ENCODE measurements at places on chromosomes 2 and 18. TPM values are rescaled to one million over a fixed set of nuclear protein-coding genes. Genes with fewer than 3 reads are reported as not detected.

GALM gene
- 32.9 TPM for total RNA-seq

LBX2 gene
- total RNA-seq: 2.6 TPM

CHRNG gene
- not detected for total RNA-seq

CASP8 gene
- total RNA-seq: 8.8 TPM

ST6GAL2 gene
- 94.5 TPM for total RNA-seq

CFC1 gene
- not detected for total RNA-seq

AQP12B gene
- total RNA-seq: 0.13 TPM

SIX3 gene
- not detected for total RNA-seq

SELENOI gene
- 25.3 TPM for total RNA-seq

SCN1A gene
- total RNA-seq: not detected

ATG9A gene
- total RNA-seq: 53.1 TPM

HOXD9 gene
- total RNA-seq: 1.0 TPM

GRCh38 chr2:152171718-152172117, 3.8 kb downstream of the STAM2 start:
- DNase-seq: no peak

DNA sequence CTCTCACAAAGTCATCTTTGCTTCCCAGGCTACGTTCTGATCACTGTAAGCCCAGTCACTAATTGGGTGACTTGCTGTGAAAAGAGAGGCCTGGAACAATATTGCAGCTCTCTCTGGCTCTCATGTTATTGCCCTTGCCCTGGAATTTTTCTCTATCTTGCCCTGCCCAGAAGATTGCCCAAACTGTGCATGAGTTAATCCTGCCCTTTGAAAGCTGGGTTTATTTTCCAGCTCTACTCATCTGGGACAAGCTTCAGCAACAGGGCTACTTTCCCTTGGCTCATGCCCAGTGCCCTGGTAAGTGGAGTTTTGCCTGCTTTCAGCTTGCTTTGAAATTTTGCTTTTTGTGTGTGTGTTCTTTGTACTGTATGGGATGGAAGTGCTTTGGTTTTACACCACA, 6.9 kb upstream of the EHBP1 start:
- DNase-seq: peak; percentile 76

GRCh38 chr2:74922592-74923227, 35.7 kb upstream of the POLE4 start:
- DNase-seq: no peak

GRCh38 chr18:433960-434359, 66.5 kb downstream of the COLEC12 start:
- DNase-seq: no peak

DNA sequence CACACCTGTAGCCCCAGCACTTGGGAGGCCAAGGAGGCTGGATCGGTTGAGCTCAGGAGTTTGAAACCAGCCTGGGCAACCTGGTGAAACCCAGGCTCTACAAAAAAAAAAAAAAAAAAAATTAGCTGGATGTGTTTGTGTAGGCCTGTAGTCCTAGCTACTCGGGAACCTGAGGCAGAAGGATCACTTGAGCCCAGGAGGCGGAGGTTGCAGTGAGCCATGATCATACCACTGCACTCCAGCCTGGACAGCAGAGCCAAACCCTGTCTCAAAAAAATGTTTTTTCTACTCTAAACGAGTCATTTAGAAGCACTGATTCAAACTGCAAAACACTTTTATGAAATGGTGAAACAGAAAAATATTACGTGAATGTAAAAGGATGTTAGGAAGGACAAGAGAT, 69.1 kb upstream of the SLC39A10 start:
- DNase-seq: peak; percentile 68

GRCh38 chr18:22164337-22165048, 4.9 kb upstream of the GATA6 start:
- no peak for DNase-seq

- no peak for DNase-seq
Observed at GRCh38 chr18:64244571-64244970, 95.7 kb upstream of the LINC00305 start.

GRCh38 chr18:857986-858385, 45.9 kb upstream of the YES1 start:
- DNase-seq: no peak

DNA sequence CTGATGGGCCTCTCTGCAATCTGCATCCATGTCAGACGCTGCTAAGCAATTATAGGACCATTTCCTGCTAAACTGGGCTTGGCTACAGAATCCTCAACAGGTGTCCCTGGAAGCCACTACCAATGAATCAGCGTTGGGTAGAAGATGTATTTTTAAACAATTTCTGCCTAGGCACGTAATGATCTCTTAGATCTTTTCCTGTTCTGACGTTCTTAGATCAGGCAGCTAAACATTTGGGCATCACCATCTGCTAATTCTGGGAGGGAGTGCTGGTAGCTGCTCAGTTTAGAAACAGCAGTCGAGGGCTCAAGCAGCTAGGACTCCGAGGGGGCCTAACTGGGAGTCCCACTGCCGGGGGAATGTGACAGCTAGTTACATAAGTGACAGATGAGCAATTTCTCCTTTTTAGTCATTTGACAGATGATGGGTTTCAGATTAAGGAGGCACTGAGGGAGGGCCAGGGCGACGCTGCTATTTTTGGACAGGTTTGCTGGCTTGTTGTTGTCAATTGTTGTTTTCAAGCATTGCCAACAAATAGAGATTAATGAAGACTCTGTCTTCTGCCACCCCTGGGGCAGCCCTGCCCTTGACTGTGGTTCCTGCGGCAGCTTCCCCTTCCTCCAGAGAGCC, 92.7 kb downstream of the MRO start:
- no peak for DNase-seq

DNA sequence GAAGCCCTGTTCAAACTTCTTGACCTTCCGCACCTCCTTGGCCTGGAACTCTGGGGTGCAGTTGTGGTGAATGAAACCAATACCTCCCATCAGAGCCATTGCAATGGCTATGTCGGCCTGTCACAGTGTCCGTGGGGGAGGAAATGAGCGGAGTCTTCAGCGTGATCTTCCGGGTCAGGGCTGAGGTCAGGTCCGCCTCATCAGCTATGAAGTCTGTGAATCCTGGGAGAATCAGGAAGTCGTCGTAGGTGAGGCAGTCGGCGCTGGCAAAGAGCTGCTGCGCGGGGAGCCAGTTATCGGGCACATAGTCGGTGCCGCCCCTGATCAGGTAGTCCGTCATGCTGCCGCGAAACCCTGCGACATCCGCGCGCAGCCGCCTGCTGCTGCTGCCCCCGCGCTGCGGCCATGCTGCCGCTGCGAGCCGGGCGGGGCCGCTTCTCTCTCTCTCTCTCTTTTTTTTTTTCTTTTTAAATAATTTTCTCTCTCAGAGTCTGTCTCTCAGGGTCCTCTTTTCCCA, 154.1 kb upstream of the ZSWIM2 start:
- DNase-seq: no peak

DNA sequence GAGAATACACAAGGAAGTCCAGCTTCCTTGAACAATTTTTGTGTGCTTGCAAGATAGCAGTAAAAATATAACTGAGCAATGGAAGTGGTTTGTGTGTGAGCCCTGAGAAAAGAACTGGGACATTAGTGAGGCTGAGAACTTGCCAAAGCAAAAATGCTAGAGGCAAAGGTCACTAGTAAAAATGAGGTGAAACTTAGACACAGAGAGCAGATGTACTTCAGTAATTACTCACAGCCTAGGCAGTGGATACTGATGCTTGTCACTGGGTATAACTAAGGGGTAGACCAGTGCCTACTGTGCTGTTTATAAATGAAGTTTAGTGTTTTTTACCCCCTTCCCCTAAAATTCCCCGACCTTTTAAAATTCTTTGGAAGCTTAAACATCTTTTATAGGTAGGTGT, 450.1 kb downstream of the LPIN1 start:
- no peak for DNase-seq

- no peak for DNase-seq
Observed at GRCh38 chr18:67589325-67589724, 72.8 kb upstream of the DSEL start.

DNA sequence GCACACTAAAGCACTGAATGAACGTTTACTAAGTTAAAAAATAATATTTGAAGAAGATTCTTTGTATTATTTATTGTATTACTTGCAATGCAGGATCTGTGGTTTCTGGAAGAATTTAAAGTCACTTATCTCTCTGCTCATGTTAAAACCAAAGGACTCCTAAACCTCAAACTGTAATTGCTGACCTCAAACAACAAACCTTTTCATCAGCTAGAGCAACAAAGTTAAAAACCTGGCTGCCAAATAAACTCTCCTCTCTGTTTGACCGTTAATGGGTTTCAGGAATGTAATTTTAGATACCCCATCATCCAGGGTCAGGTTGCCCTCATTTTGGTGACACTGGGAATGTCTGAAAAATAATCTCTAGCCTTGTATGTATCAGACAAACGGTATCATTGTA, 239.1 kb downstream of the TGIF1 start:
- DNase-seq: no peak

DNA sequence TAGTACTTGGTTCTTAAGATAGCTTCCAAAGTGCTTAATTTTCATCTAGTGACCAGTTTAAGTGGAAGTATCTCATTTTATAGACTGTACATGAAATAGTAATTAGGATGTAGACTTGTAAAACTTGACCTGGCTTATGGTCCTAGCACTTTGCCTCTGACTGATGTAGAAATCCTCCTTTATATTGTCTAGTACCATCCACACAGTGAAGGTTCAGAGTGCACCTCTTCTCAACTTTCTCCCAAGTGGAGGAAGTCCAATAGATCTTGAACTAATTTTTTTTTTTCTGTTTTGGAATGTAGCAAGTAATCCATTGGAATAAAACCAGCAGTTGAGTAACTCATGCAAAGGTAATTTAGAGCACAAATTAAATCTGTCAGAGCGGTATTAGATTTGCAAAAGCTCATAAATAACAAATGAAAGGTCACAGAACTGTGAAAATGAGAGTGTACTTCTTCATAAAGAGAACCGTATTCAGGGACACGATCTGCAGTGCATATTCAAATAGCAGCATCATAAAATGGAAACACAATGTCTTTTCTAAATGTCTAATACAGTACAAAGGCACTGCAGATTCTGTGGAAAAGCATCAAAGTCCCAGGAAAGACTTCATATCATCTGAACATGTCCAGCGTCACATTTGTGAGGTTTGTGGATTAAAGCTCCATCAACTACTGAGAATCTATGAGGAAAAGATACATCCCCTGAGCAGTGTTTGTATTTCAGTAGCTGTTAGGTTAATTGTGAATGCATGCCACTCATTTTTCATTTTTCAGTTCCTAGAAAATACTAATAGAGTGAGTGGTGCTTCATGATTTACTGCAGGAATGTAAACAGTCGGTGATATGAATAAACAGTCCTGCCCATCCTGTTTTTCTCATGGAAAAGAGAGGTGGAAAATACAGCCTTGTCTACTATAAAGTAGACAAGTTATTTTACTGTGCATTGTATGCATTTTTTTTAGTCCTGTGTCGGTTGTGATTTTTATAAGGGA, 100.7 kb downstream of the LYPD6 start:
- DNase-seq: no peak

GRCh38 chr18:77008576-77009315, 123.8 kb downstream of the MBP start:
- DNase-seq: no peak

GRCh38 chr2:120943403-120944034, 207.9 kb downstream of the GLI2 start:
- DNase-seq: no peak

DNA sequence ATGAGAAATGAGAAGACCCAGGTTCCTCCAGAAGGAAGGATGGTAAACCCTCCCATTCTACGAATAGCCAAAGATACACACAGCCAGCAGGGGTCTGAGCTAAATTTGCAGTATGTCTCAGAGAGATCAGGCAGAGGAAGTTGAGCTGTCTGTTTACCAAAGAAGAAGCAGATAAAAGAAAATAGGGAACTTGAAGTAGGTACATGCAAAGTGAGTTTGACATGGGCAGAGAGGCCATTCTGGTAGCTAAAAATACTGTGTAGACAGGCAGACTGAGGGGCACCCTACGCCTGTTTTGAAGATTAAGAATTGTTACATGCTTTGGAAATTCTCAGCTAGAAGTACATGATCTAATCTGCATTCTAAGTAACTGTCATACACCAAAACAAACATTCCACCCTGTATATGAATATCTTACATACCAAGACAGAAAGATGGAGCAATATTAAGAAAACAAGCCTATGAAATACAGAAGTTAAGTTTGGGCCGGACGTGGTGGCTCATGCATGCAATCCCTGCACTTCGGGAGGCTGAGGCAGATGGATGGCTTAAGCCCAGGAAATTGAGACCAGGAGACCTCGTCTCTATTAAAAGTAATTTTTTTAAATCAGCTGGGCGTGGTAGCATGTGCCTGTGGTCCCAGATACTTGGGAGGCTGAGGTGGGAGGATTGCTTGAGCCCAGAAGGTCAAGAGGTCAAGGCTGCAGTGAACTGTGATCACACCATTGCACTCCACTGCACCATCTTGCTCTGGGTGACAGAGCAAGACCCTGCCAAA, 157.9 kb downstream of the ANKRD44 start:
- DNase-seq: no peak

- DNase-seq: no peak
Observed at GRCh38 chr2:101080211-101081068, 70.7 kb downstream of the TBC1D8 start.

- no peak for DNase-seq
Observed at GRCh38 chr2:174522553-174522952, 35.7 kb upstream of the GPR155 start.

GRCh38 chr2:201955231-201955630, 78.4 kb upstream of the FZD7 start:
- DNase-seq: no peak

GRCh38 chr18:75070625-75071483, 138.1 kb downstream of the PTGR3 start:
- peak; percentile 59 for DNase-seq

GRCh38 chr2:17658251-17658843, 95.3 kb downstream of the SMC6 start:
- DNase-seq: no peak

- DNase-seq: no peak
Observed at GRCh38 chr18:76874642-76875389, 52.5 kb downstream of the ZNF236 start.

DNA sequence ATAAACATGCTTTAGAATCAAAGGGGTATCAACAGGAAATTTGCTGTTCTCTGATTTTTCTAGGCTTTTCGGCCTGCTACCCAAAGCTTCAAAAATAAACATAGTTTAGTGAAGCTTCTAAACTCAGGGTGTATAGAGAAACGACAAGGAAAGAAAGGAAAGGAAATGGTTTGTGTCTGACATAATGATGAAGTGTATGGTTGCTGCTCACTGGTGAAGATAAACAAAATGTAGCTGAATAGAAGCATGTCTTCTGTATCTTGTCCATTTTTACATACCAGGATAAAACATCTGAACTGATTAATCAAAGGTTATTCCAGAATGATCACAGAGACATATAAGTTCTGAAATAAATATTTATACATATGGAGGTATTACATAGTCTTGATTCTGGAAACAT, 1324.6 kb upstream of the NRXN1 start:
- DNase-seq: no peak

DNA sequence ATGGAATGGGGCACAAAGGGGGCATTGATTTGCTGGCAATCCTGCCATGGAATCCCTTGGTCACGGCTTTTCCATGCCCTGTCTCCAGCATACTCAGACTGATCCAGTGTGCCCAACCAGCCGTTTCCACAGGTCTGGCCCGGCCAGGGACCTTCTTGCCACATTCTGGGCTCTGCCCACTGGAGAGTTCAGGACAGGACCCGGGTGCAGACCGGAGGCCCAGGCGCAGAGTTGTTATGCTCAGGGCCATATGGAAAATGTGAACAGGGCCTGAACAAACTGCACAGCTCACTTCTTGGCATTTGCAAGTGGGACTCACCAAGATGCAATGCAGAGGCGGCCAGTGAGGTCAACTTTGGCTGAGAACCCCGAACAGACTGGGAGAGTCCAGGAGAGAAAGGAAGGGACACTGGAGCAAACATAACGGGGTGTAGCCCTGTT, 15.6 kb upstream of the ASAP2 start:
- DNase-seq: peak; percentile 92

GRCh38 chr2:133591164-133591563, 22.9 kb upstream of the NCKAP5 start:
- DNase-seq: peak; percentile 62
